ENCODE measurements at places on chromosomes 12 and 14. TPM values are rescaled to one million over a fixed set of nuclear protein-coding genes. Genes with fewer than 3 reads are reported as not detected.

DNA sequence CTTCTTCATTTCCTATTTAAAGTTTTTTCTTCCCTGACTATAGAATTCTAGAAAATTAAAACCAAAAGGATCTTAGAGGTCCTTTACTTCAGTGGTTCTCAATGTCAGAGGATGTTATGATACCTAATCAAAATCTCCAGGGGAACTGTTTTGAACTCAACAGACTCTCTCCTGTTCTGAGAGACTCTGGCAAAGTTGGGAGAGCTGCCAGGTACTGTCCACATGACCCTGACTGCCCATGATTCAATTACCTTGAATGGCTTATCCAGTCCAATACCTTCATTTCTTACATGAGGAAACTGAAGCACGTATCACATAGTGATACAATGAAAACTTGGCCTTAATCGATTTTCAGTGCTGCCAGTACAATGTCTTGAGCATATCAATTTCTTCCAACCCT is 16.6 kb downstream of the ALKBH1 start:
- no peak for DNase-seq

The RIC8B gene
- total RNA-seq: 13.5 TPM

GRCh38 chr12:109627633-109628032 is 54.0 kb downstream of the MVK start:
- DNase-seq: no peak

DNA sequence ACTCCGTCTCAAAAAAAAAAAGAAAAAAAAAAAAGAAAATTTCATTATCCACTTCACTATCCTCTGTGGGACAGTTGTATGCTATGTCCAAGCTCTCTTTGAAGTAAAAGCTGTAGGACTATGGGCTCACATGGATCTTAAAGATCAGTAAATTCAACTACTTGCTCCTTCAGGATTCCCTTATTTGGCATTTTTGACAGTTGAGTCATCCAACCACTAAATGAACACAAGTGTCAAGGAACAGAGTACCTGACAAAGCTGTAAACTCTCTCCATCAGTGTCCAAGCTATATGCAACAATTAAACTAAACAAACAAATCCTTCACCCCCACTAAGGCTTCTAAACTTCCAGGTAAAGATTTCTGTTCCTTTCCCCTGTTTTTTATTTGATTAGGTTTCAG is 177.0 kb downstream of the CEP128 start:
- peak; percentile 23 for DNase-seq

The SERPINA6 gene
- total RNA-seq: not detected

DNA sequence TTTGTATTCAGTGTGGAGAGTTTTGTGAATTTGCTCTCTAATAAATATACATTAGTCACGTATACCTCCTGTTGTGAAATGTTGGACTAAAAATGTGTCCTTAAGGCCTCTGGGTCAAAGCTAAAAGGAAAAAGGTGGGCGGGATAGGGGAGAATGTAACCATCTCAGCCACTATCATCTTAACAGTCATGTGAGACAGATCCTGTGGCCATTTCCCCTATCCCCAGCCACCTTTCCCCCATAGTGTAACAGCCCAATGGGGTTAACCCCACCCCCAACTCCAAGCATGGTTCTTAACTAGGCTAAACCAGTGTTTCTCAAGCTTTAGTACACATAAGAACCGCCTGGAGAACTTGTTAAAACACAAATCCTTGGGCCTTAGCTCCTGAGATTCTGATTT is 6.5 kb upstream of the ITPR2 start:
- no peak for DNase-seq

DNA sequence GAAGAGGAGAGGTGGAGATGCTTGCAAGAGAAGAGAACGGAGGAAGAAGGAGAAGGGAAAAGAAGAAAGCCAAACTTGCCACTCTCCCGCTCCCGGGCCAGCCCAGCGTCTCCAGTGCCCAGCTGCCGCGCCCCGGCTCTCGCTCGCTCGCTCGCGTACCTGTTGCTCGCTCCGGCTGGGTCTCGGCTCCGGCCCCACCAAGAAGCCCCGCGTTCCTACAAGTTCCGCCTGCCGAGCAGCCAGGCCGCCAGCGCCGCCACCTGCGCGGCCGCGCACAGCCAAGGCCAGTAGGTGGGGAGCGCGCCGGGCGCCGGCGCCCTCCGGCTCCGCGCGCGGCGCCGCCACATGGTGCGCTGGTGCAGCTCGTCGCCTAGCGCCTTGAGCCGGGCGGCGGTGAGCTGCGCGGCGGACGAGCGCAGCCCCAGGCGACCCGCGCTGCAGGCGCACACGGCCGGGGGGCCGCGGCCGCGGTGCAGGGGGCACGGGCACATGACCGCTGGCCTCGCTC is 370 bp downstream of the HRK start:
- DNase-seq: no peak

GRCh38 chr12:119673634-119674033 is 5.7 kb downstream of the PRKAB1 start:
- no peak for DNase-seq

DNA sequence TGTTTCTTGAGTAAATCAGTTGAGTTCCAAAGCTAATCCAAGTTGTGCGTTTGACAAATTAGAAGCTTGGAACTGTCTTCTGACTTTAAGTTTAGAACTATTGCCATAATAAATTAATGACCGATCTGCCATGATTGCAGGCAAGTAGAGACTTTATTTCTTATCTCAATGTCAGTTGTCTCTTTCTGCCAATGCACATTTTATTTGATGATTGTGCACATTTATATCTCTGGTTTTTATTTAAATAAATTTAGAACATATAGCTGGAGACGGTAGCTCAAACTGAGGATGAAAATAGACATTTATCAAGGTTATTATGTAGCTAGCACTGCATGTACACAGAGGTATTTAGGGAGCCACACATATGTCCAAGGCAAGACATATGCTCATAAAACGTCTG is 34.1 kb downstream of the SLCO1B1 start:
- no peak for DNase-seq

DNA sequence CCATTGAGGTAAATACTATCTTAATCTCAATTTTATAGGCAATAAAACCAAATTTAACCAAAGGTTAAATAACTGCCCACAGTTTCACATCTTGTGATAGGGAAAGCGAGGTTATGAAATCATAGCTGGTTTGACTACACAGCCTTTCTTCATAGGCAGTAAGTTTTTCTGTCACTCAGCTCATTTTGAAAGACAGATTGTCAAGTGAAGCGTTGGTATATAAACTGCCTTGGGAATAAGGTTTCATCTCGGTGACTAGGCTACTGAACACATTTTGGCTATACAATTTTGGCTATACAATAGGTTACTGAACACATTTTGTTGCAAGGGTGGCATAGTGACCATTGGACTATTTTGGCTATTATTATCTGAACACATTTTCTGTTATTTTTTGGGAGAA is 793.7 kb downstream of the TRHDE start:
- no peak for DNase-seq

DNA sequence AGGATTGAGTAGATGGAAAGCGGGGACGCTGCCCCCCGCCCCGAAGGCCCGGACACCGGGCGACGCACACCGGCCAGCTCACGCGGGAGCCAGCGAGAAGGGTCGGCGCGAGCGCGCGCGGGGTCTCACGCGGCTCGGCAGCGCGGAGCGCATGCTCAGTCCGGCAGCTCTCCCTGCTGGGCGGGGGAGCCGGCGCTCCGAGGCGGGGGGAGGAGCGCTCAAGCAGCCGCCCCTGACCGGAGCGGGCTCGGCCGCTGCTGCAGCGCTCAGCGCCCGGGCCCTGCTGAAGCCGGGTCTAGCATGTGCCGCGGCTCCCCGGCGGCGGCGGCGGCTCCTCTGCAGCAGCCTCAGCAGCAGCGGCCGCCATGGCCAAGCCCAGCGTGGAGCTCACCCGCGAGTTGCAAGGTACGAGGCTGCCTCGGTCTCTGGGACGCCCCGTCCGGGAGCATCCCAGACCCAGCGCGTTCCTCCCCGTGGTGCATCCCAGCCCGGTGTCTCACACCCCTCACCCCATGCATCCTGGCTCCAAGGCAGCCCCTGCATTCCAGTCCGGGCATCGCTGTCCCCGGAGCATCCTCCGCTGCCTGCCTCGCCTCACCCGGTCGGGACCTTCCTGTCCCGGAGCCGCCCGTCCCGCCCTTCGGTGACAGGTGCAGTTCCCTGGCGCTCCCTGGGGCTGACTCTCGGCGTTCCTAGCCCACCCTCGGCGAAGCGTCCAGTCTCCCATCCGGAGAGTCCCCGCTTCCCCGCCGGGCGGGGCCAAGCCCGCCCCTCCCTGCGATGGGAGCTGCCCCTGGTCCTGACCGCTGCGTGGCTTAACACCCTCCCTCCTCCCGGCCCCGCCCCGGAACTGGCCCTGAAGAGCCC is at the start of gene CARMIL3:
TSS of gene CARMIL3 (plus strand) at position 221 of the 867 bp plus-strand sequence. CDS start at position 366, 145 bp downstream.
- peak; percentile 31 for DNase-seq

DNA sequence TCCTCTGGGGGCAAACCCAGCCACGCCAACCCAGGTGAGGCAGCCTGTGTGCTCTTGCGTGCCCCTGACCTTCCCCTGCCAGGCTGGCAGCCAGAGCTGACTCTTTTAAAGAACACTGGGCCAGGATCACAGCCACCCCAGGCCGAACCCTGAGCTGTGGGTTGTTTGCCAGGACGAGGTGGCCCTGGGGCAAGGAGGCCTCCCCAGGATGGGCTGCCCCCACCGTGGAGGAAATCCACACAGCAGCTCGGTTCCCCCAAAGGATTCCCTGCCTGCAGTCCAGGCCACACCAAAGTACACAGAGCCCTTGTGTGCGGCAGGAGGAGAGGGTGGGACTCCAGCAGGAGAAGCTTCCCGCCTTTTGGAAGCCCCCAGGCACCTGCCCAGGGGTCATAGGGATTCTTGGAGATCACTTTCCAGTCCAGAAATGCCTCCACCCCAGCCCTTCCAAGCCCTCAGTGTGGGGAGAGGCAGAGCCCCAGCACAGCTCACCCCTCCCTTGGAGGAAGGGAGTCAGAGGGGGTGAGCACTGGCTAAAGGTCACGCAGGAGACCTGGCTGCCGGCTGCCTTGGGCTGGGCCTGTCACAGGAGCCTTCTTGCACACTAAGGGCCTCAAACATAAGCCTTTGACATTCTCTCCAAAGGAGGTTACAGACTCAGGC is 115.6 kb downstream of the CALM1 start:
- no peak for DNase-seq

DNA sequence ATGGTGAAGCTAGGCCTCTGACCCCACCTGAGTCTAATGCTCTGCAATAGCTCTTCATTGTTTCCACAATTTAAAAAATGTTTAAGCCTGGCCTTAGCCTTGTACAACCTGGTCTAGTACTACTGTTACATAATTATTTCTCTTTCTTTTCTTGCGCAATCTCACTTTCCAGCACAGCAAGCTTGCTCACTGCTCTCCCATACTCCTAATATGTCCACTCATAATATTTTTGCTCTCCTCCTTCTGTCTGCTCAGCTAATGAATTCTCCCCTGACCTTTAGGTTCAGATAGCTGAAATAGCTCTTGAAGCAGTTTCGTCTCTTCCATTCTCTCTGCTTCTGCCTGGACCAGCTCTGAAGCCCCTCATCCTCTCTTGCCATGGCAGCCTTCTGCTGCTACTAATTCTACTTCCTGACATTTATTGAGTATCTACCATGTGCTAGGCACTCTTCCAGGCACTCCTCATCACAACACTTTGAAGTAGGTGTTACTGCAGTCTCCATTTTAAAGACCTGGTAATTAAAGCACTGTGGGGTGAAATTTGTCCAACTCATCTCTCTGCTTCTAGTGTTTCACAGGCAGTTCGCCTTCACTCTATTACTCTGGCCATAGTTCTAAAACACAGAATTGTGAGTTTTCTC is 2.8 kb upstream of the SLC48A1 start:
- DNase-seq: no peak

The TAMALIN gene
- 4.5 TPM for total RNA-seq

DNA sequence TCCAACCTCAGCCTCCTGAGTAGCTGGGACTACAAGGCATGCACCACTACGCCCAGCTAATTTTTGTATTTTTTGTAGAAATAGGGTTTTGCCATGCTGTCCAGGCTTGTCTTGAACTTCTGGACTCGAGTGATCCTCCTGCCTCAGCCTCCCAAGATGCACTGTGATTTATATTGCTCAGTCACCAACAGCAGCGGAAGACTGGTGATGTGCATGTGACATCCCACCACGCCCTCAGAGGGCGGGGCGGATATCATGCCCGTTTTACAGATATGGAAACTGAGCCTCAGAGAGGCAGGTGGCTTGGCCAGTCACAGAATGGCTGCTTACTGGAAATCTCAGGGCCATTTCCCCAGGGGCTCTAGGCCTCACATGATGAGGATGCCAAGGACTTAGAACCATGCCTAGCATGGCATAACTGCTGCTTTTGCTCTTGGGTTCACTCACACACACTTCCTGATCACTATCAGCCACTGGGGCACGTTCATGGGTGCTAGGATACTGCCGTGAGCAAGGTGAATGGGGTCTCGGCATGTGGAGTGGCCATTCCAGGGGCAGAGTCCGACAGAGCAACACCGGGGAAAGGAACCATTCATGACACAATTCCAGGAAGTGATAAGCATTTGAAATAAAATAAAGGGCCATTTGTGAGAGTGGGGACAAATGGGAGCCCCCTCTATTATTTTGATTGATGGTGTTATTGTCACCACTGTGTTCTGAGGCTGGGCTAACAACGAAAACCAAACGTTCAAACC is 31.9 kb downstream of the RBM19 start:
- no peak for DNase-seq

The SOX5 gene
- 2.4 TPM for total RNA-seq

The SOAT2 gene
- total RNA-seq: not detected

DNA sequence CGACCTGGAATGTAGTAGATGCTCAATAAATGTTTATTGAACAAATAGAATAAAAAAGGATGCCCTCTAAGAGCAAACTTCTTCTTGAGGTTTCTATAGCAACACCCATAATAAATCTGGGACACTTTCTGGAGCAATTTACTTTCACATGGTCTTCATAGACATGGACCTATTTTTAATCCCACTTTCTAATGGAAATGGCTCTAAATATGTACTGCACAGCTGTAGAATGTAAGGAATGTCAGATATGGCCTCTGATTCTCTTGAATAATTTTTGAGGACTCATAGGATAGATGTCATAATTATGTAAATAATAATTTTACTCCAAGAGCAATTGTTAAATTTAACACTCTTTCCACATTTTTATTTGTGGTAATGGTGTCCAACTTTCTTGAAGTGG is 133.5 kb upstream of the DAAM1 start:
- DNase-seq: no peak
